ENCODE measurements at places on chromosomes 5 and 9. TPM values are rescaled to one million over a fixed set of nuclear protein-coding genes. Genes with fewer than 3 reads are reported as not detected.

- no peaks in the 10 kb centered on the region for H3K36me3 ChIP-seq
- H3K4me3 ChIP-seq: peak overlapping the region; percentile 36
- H3K27ac ChIP-seq: no peak overlapping the region
- H3K4me1 ChIP-seq: peaks cover 6% of the 10 kb centered on the region
Observed at GRCh38 chr5:1167728-1168709, 33.4 kb upstream of the SLC6A19 start.

GRCh38 chr5:37533851-37534250 is 154.7 kb downstream of the WDR70 start:
- peaks cover 12% of the 10 kb centered on the region for H3K36me3 ChIP-seq
- no peak overlapping the region for H3K27ac ChIP-seq
- DNase-seq: no peak
- no peaks in the 10 kb centered on the region for H3K4me1 ChIP-seq

GRCh38 chr9:86263876-86264275 is 4.4 kb upstream of the C9orf153 start:
- no peaks in the 10 kb centered on the region for H3K4me1 ChIP-seq
- peaks cover 17% of the 10 kb centered on the region for H3K36me3 ChIP-seq
- no peak overlapping the region for H3K4me3 ChIP-seq
- DNase-seq: no peak

DNA sequence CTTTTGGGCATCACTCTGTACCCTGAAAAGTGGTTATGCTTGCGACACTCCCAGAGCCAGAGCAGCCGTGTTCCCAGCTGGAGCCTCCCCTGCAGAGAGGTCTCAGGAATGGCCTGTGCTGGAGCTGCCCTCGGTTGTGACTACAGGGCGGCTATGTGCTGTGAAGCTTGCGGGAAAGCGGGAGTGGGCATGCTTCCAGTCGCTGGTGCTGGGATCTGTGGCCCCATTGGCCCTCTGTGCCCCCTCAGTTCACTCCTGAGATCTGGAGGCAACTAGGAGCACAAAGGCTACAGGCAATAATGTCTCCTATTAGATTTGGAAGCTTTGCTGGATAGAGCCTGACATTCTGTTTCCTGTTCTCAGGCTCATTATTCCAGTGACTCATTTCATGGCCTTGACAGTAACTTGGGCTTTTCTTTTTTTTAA is 56.9 kb downstream of the GPR107 start:
- no peak overlapping the region for H3K4me3 ChIP-seq
- H3K27ac ChIP-seq: peak overlapping the region; percentile 50
- peaks cover 28% of the 10 kb centered on the region for H3K36me3 ChIP-seq
- DNase-seq: no peak

EFNA5 gene
- total RNA-seq: not detected

GLRA1 gene
- total RNA-seq: not detected

IRX1 gene
- not detected for total RNA-seq

GRXCR2 gene
- not detected for total RNA-seq

DNA sequence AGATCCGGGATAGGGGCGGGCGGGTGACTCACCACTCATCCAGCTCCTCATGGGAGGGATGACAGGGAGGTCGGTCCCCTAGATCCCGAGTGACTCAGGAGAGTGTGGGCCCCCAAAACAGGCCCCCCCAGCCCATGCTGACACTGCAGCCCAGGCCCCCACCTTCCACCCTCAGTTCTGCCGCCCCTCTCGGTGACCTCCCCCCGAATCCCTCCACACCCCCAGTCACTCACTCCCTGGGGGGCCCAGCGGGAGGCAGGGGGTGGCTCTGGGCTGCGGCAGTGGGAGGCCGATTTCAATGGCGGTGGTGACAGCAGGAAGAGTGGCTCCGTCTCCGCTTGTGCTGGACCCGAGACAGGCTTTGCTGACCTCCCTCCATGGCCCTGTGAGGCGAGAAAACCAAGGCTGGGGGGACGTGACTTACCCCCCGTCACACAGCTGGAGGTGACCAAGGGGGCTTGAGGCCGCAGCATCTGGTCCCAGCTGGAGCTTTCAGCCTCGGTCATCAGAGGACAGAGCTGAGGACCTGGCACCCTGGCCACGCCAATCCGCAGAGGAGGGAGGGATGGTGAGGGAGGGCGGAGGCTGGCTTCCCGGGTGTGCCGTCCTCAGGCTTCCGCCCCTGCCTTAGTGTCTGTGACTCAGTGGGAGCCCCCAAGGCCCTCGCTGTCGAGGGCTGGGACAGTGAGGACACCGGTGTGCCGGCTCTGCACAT is 9.0 kb downstream of the GPSM1 start:
- no peak for DNase-seq
- no peak overlapping the region for H3K27ac ChIP-seq
- no peaks in the 10 kb centered on the region for H3K36me3 ChIP-seq
- H3K27me3 ChIP-seq: no peaks in the 10 kb centered on the region
- no peaks in the 10 kb centered on the region for H3K4me1 ChIP-seq

PCDHB10 gene
- total RNA-seq: not detected

PCDHGA11 gene
- not detected for total RNA-seq

KCNT1 gene
- 0.08 TPM for total RNA-seq

C9orf50 gene
- total RNA-seq: not detected

GRCh38 chr5:145478651-145479050 is 356.5 kb downstream of the PRELID2 start:
- H3K4me1 ChIP-seq: no peaks in the 10 kb centered on the region
- no peak overlapping the region for H3K27ac ChIP-seq
- no peaks in the 10 kb centered on the region for H3K27me3 ChIP-seq

- H3K4me1 ChIP-seq: peaks cover 24% of the 10 kb centered on the region
- H3K36me3 ChIP-seq: peaks cover 19% of the 10 kb centered on the region
- no peak overlapping the region for H3K4me3 ChIP-seq
Observed at GRCh38 chr9:136441191-136441680, 1.6 kb upstream of the INPP5E start.

SPINK13 gene
- not detected for total RNA-seq

HK3 gene
- 0.21 TPM for total RNA-seq

- H3K27ac ChIP-seq: no peak overlapping the region
- no peaks in the 10 kb centered on the region for H3K36me3 ChIP-seq
- no peak overlapping the region for H3K4me3 ChIP-seq
- no peaks in the 10 kb centered on the region for H3K27me3 ChIP-seq
- no peaks in the 10 kb centered on the region for H3K4me1 ChIP-seq
Observed at GRCh38 chr9:131304676-131305355, 15.3 kb downstream of the PLPP7 start.

DNA sequence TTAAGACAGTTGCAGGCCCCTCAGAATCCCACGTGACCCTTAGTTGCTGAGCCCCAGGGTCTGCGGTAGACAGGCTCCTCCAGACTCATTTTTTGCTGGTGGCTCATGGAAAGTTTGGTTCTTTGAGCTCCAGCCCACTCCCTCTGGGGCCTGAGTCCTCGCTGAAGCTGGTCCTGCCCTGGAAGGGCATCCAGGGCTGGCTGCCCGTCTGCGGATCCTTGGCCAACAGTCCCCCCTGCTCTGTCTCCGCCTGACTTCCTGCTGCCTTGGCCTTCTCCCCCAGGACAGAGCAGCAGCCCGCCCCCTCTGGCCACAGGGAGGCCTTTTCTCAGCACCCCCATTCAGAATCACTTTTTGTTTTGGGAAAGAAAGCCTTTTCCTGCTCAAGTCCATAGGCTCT is 24.4 kb downstream of the SLC6A7 start:
- H3K4me1 ChIP-seq: peaks cover 13% of the 10 kb centered on the region
- H3K36me3 ChIP-seq: no peaks in the 10 kb centered on the region
- no peak overlapping the region for H3K4me3 ChIP-seq
- peaks cover 11% of the 10 kb centered on the region for H3K27me3 ChIP-seq
- H3K27ac ChIP-seq: no peak overlapping the region
- DNase-seq: no peak

DNA sequence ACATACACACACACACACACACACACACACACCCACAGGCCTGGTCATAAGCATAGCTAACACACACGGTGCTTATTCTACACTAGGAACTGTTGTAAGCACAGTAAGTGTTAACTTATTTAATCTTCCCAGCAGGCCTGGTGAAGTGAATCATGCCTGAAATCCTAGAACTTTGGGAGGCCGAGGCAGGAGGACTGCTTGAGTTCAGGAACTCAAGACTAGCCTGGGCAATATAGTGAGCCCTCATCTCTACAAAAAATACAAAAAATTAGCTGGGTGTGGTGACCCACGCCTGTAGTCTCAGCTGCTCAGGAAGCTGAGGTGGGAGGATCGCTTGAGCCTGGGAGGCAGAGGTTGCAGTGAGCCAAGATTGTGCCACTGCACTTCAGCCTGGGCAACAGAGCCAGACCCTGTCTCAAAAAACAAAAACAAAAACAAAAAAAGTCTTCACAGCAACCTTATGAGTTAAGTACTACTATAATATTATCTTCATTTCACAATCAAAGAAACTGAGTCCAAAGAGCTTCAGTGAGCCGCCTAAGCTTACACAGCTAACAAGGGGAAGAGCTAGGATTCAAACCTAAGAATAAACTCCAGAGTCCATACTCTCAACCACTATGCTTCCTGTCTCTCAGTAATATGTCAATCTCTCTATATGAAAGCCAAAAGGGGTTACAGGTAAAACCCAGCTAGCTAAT is 2.3 kb downstream of the MEGF9 start:
- peak overlapping the region; percentile 86 for H3K27ac ChIP-seq
- no peaks in the 10 kb centered on the region for H3K36me3 ChIP-seq
- H3K4me3 ChIP-seq: peak overlapping the region; percentile 85
- H3K27me3 ChIP-seq: no peaks in the 10 kb centered on the region
- peak; percentile 9 for DNase-seq

DNA sequence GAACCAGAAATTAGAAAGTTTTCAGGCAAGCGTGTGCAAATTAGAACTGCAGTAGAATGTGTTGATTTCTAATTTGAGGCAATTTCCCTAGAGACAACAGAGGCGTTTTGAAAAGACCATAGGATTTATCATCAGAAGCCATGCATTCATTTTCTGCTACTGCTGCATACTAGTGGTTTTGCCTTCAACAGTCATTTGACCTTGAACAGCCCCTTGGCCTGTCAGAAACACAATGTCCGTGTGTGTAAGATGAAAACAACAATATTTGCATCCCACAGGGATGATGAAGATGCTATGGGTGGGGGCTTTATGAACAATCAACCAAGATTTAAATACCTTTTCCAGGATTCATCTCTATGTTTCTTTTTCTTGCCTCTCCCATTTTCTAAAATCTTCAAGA is 73.7 kb downstream of the PDE4D start:
- H3K27me3 ChIP-seq: peaks cover 12% of the 10 kb centered on the region
- no peaks in the 10 kb centered on the region for H3K36me3 ChIP-seq
- no peak overlapping the region for H3K4me3 ChIP-seq
- no peak overlapping the region for H3K27ac ChIP-seq
- H3K4me1 ChIP-seq: no peaks in the 10 kb centered on the region

DNA sequence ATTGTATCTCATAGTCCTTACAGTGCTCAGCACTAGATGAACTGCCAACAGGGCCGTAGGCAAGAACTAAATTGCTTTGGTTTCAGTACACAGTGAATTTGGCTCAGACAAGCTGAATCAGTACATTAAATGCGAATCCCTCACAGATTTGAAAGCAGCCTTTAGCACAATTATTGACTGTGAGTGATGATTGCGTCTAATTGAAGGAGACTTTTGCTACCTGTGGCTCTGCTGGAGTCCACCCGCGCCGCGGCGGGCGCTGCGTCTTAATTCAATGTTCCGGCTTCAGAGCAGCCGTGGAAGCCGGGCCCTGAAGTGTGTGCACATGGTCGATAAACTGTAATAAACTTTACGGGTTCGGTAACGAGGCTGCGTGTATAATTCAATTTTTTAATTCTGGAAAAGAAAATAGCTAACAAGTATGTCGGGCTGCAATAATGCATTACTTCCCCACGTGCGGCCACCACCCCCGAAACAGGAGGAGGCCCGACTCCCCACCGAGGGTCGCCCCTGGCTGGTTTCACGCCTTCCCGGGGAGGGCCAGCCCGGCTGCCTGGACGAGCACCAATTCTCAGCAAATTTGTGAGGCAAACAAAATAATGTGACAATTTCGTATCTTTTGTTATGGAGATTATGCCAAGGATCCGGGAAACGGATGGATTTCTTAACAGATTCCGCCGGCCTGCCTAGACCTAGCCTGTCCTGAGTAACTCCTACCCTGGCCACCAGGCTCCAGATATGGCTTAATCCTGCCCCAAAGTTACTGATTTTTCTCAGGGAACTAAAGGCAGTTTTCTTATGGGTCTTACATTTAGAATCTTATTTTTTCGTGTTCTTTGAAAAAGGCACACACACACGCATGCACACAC is 269.4 kb upstream of the IRX1 start:
- no peak overlapping the region for H3K4me3 ChIP-seq
- H3K36me3 ChIP-seq: no peaks in the 10 kb centered on the region
- no peaks in the 10 kb centered on the region for H3K4me1 ChIP-seq
- no peak overlapping the region for H3K27ac ChIP-seq
- no peaks in the 10 kb centered on the region for H3K27me3 ChIP-seq
- DNase-seq: no peak

DNA sequence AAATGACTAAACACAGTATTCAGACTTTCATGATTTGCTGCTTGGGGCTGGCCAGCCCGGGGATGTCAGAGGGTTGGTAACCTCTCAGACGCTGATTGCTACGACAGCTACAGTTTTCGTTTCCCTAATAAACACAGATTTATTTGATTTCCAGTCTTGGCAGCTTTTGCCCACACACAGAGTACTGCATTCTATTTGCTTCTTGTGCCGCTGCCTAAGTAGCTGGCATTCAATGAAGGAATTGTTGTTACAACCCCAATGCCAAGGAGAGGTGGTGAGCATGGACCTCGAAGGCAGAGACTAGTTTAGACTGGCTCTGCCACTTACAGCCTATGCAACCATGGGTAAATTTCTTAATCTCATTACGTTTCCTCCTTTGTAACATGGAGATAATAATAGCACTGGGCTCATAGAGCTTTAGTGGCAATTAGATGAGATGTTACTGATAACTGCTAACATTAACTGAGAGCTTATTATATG is 247.1 kb upstream of the PANK3 start:
- H3K27ac ChIP-seq: no peak overlapping the region
- H3K4me3 ChIP-seq: no peak overlapping the region
- no peaks in the 10 kb centered on the region for H3K36me3 ChIP-seq
- peaks cover 11% of the 10 kb centered on the region for H3K4me1 ChIP-seq

DNA sequence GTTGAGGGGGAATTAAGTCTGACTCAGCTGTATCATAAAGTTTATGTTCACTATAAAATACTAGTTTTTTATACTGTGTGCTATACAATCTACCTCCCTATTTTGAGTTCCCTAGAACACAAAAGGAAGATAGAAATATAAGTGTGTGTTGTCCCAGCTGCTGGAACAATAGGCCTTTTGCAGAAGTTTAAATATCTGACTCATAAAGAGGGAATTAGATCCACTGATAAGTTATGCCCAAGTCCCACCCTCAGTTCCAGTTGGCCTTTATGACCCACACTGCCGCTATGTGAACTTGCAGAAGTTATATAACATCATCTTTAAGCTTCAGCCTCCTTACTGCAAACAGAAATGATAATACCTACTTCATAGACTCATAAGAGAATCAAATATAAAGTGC is 88.5 kb upstream of the DAB2 start:
- H3K27me3 ChIP-seq: peaks cover 15% of the 10 kb centered on the region
- no peaks in the 10 kb centered on the region for H3K36me3 ChIP-seq
- no peak for DNase-seq
- no peak overlapping the region for H3K4me3 ChIP-seq
- H3K4me1 ChIP-seq: no peaks in the 10 kb centered on the region
